ENCODE measurements at places on chromosomes 5 and 9.

DNA sequence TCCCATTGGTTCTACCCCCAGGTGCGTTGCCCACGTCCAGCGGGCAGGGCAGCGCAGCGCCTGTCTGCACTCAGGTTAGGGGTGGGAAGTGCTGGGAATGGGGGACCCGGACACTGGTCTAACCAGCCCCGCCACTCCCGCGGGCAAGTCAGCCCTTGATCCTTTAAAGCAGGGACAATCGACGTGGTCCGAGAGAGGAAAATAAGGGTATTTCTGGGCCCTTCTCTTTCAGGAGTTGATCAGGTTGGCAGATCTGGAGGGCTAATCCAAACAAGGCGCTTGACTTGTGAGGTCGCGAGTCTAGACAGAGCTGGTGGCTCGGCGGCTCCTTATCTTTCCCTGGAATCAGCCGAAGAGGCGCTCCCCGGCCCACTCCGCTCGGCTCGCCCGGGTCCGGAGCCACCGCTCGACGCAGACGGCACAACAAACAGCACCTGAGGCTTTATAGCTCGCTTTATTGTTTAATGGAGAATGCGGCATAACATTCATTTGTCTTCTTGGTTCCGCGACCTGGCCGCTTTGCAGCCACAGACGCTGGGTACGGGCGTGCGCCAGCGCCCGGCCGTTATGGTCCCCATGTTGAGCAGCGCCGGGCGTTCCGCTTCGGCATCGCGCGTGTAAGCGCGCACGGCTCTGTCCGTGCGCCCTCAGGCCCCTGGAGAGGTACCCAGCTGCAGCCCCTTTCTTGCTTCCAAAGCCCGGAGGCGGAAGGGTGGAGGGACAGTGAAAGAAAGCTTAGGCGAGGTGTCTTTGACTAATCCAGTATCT, 15.8 kb downstream of the ISL1 start:
- no peak for DNase-seq

GRCh38 chr9:38020151-38021076, 48.6 kb downstream of the SHB start:
- no peak for DNase-seq

DNA sequence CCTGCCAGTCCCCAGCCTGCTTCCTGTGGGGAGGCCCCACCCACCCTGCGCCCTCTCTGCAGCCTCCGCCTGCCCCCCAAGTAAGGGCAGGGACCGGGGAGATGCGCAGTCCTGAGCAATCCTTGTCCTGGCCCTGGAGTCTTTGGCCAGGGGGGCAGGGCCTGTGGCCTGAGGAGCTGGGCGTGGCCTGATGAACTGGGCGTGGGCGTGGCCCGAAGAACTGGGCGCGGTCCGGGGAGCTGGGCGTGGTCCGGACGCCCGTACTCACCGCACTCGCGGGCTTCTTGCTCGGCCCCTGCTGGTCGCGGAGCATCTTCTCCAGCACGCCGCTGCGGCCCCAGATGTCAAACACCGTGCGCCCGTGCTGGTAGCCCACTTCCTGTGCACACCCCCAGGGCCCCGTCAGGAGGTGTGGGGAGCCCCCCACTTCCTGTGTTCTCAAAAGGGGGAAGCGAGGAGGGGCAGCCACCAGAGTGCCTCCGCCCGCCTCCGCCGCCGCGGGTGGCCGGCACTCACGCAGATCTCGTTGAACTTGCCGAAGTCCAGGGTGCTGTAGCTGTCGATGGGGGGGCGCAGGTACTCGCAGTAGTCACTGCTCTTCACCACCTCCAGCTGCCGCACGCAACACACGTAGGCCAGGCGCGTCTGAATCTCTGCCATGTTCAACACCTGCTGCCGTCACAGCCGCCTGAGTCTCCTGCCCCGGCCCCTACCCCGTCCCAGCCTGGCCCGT, 2.7 kb upstream of the NSMF start:
- DNase-seq, result peak; percentile 89

GRCh38 chr9:2824054-2824453, 19.8 kb downstream of the PUM3 start:
- no peak for DNase-seq

DNA sequence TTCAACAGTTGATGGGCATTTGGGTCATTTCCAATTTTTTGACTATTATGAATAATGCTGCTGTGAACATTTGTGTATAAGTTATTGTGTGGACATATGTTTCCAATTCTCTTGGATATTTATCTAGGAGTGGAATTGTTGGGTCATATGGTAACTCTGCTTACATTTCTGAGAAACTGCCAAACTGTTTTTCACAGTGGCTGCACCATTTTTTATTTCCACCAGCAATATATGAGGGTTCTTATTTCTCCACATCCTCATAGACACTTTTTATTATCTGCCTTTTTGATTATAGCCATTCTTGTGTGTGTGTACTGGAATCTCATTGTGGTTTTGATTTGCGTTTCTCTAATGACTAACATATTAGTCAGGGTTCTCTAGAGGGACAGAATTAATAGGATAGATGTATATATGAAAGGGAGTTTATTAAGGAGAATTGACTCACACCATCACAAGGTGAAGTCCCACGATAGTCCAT, 14.7 kb upstream of the MED27 start:
- no peak for DNase-seq

DNA sequence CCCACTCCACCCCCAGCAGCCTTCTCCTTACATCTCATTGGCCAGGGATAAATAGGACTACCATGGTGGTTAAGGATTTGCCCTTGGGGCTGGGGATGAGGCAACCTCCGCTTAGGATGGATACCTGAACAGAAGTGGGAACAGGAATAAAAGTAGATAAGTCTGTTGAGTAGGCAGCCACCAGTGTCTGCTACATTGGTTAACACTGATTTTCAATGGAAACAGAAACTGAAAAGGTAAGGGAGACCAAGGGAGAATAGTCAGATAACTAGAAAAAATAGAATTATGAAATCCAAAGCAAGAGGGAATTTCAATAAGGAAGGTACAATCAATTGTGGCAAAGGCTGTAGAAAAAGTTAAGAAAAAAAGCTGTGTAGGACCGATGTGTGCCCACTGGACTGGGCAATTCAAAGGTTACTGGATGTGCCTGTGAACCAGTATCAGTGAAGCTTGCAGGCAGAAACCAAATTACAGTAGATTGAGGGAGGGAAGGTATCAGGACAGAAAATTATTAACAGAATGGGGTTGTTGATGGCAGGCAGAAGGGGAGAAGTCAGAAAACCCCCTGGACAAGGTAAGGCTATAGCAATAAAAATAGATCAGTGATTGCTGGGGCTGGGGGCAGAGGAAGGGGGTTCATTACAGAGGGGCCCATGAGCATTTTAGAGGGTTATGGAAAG, 48.7 kb downstream of the DNAJC21 start:
- DNase-seq, result no peak
